ENCODE measurements at places on chromosomes 5 and 9.
A peak's percentile ranks its signal among the peaks of the same experiment; 100 is the strongest.

- no peak for DNase-seq
Measured at GRCh38 chr9:89036891-89037290, 45.6 kb downstream of the S1PR3 start.

- no peak for DNase-seq
Measured at GRCh38 chr5:176693477-176693851, 46.2 kb downstream of the TSPAN17 start.

- no peak for DNase-seq
Measured at GRCh38 chr9:97057651-97058050, 18.7 kb upstream of the CTSV start.

DNA sequence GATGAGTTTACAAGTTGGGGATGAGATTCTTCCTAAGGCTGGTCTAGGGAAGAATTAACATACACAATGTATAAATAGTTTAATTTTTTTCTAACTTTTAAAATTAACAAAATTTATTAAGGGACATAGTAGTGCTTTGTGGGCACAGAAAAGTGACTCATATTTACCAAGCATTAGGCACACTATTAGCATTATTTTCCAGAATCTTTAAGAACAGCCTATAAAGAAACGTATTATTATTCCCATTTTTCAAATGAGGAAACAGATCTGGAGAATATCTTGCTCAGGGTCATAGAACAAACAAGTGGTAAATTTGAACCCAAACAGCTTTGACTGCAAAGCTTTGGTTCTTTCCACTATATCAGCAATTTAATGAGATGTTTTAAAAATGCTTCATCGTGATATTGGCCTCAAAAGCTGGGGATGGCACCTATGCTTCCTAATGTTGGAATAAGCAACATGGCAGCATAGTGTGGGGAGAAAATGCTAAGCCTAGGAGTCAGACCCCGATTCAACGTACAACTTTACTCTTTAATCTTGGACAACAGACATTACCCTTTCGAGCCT is 55.9 kb downstream of the ABCA1 start:
- DNase-seq = no peak

- no peak for DNase-seq
Measured at GRCh38 chr5:57777174-57777581, 294.6 kb upstream of the ACTBL2 start.

DNA sequence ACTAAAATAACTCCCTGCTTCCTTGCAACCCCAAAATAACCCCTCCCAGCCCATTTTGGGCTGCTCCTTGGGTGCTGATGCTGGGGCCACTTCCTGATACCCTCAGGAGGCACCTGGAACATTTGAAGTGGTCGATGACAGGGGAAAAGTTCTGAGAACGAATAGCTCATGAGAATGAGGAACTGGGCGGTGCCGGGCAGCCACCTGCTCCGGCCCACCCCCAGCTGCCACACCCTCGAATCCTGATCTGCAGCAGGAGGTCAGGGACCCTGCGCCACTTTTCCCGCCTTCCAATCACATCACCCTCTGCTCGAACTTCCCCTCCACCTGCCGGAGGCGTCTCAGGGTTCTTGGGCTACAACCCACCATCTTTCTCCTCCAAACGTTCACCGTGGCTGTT is 19.7 kb downstream of the HRH2 start:
- no peak for DNase-seq

DNA sequence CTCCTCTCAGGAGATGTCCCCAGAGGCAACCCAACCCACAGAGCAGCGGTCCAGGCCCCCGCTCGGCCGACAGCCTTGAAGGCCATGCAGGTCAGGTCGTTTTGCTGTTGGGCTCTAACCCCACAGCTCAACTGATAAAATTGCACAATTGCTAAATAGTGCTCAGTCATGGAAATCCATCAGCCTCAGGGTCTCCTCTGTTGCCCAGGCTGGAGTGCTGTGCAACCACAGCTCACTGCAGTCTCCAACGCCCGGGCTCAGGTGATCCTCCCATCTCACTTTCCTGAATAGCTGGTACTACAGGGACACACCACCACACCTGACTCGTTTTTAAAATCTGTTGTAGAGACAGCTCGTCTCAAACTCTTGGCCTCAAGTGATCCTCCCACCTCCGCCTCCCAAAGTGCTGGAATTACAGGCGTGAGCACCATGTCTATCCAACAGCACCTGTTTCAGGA is 18.3 kb downstream of the BRD3OS start:
- no peak for DNase-seq

- no peak for DNase-seq
Measured at GRCh38 chr5:16392718-16393117, 72.9 kb downstream of the ZNF622 start.

DNA sequence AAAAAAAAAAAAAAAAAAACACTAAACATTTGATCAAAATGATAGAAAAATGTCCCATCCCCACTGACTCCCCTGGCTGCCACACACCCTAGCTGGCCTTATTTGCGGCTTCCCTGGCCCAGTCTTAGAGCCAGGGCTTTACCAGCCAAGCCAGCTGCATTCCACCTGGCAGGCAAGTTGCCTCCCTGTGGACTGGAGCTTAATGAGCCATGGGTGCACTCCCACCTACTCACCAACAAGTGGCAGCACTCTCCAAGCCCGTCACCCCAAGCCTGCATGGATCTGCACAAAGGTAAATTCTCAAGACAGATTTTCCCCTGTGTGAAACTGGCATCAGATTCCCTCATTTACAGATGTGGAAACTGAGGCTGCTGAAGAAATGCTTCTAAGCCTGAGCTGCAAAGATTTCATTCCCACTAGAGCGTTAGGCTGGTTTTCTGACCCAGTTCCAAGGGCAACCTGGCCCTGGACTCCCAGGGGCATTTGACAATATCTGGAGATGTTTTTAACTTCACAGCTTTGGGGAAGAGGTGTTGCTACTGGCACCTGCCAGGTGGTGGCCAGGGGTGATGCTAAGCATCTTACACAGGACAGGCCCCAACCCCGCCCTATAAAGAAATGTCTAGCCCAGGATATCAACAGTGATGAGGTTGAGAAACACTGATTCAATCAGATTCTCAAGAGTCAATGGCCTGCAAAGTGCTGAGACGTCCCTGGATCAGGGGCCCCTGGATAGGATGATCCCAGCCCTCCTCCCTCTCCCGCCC is 21.9 kb upstream of the VDAC1 start:
- no peak for DNase-seq

DNA sequence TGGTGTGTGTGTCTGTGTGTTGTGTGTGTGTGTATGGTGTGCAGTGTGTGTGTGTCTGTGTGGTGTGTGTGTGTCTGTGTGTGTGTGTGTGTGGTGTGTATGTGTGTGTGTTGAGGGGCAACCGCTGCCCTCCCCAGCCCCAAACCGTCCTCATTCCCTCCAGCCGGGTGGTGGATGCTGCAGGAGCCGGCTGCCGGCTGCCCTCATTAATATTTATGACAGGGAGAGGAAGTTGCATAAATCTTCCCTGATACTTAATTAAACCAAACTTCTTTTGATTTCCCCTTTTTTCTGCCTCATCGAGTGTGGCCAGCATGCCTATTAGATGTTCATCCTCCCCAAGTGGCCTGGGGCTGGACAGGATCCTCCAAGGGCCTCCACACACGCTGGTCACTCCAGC is 121.4 kb upstream of the MVB12B start:
- no peak for DNase-seq

DNA sequence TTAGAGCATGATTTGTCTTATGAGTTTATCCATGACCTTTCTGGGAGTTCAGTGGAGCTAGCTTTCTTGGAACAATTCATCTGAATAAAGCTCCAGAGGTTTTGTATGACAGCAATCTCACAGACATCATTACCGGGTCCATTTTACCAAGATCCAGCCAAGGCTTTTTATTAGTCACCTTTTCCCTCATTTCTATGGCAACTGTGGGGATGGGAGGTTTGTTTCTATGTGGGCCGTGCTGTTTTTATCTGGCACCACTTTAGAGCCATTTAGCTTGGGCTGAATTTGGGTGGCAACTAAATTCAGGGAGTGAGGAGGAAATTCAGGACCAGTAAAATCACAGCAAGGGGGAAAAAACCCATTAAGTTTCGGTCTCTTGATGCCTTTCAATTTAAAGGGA is 245.7 kb downstream of the NSG2 start:
- no peak for DNase-seq

DNA sequence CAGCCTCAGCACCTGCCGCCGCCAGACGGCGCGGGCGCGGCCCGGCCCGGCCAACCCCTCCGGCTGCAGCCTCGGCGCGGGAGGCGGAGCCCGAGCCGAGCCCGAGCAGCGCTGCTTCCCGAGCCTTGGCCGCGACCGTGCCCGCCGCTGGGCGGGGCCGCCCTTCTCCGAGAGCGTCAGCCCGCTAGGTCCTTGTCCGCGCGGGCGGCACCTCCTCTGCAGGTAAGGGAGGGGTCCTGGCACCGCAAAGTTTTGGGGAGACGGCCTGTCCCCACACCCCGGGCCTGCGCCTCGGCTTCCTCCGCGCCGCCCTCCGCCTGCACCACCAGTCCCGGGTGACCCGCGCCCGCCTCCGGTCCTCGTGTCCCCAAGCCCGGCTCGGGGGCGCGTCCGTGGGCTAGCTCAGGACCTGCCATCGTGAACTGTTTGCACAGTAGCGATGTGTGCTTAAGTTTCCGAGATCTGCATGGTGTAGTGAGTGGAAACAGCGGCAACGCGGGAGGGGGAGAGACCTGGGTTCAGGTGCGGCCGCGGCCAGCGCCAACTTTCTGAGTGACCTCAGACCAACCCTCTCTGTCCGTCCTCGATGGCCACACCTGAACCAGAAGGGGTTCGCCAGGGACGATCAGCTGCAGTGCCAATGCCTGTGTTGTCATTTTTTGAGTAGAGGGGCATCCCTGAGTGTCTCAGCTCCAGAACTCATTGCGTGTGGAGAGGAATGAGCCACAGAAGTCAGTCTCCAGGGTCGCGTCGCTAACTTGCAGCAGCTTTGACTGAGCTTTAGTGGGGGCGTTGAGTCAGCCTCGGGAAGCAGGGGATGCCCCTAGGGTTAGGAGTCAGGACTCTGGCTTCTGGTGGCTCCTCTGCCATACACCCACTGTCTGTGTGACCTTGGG is at the start of gene FRMPD1:
Gene FRMPD1, plus strand, starts transcription at position 82 of the 896 bp plus-strand sequence. CDS start 41,688 bp downstream, outside the sequence.
- DNase-seq = peak; percentile 38

DNA sequence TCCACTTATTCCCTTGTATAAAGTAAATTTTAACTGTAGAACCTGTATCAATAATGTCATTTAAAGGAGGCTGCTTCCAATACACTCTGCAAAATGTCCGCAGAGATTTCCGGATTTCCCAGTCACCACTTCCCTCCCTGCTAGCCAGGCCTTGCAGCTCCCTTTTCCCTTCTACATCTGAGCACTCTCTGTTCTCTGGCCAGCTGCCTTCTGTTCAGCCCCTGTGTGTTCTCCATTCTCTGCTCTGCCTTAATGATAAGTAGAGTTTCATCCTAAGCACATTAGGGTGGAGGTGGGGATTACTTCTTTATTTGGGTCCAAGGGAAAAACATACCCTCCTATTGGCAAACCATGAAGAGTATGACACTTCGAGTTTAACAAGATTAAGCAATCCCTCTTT is 719.6 kb upstream of the WWC1 start:
- no peak for DNase-seq

Data from effector memory CD8-positive, alpha-beta T cell (primary cell).